Stimulated activated CD8-positive, alpha-beta memory T cell treated with anti-CD3 and anti-CD28 coated beads, Interleukin-12 subunit alpha, Interleukin-12 subunit beta, amount 100 ng/mL, for 1 hour (primary cell): ENCODE measurements at places on chromosomes 1 and 21.

DNA sequence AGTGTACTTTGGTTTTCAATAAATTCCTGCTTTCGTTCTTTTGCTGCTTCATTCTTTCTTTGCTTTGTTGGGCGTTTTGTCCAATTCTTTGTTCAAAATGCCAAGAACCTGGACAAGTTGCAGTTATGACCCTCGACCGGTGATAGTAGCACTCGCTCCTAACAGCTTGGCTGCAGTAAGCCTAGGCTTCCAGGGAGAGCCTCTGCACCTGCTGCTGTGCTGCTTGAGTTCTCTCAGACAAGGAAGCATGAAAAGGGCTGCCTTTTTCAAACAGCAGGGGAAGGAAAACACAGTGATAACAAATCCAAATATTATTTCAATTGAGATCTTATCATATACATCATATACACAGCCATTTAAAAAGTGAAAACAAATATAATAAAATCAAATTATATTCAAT lies 12.8 kb upstream of the RIPK4 start:
- no peak for DNase-seq

DNA sequence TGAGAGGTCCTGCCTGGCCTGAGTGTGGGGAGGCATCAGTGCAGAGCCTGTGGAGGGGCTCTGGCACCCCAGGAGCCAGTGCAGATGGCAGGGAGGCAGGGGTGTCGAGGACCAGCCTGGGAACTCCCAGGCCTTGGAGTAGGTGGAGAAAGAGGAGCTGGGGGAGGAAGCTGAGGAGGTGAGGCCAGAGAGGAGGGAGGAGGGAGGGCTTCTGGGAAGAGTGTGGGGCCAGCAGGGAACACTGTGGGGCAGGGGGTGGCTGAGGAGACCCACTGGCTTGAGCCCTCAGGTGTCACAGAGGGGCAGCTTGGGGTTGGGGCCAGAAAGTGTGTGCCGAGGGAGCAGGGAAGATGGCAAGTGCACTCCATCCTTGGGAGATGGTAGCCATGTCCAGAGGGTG lies 3.8 kb downstream of the COQ8A start:
- no peak for DNase-seq

DNA sequence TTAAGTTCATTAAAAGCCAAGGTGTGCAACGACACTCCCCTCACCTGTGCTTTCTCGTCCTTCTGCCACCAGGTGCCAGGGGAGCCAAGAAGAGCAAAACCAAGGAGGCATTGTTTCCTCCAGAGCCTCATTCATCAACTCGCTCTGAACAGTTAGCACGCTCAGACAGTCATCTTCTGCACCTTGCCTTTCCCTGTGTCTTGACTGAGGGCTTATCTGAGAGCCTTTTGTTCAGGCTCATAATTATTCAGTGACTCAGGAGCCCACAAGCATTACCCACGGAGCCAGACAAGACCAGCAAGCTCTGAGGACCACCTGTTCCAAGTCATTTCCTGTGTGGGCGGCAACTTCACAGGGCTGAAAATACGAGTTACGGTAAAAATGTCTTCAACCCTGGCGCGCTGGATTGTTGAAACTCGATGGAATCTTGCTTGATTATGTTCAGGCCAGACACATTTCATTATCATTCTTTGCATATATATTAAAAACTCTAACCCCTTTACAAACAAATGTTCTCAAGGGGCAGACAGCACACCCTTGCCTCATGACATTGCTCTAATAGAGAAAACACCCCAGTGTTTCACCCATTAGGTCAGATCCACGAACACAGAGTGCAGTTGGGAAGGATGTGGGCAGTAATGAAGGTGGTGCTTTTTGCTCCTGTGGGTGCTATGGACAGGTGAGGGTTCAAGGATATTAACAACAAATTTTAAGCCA lies 89.7 kb upstream of the RUNX1 start:
- peak; percentile 41 for DNase-seq

GRCh38 chr1:121516234-121516967 lies 331.6 kb downstream of the SRGAP2C start:
- no peak for DNase-seq

- DNase-seq: no peak
Observed at GRCh38 chr1:151799179-151800022, 5.8 kb downstream of the LINGO4 start.

GRCh38 chr1:192974701-192975100 lies 84.5 kb downstream of the UCHL5 start:
- no peak for DNase-seq

DNA sequence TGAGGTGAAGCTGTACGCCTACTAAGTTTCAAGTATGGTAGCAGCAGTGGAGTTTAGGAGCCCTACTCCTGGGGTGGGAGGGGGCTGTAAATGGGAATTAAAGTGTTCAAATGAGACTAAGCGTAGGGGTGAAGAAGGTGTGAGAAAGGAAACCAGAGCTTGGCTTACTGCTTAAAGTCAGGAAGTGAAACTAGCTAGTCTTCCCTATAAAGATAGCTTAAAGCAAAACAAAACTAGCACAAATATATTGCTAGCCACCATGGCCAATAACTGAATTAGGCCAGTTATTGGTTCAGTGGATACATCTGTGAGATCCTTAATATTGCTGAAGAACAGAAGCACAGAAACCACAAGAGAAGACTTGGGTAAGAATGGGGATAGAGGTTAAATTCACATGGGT lies 492.2 kb upstream of the PKN2 start:
- no peak for DNase-seq

GRCh38 chr1:100440075-100440809 lies 87.9 kb downstream of the CDC14A start:
- peak; percentile 55 for DNase-seq

GRCh38 chr1:160550572-160551034 lies 27.5 kb upstream of the SLAMF6 start:
- peak; percentile 49 for DNase-seq

DNA sequence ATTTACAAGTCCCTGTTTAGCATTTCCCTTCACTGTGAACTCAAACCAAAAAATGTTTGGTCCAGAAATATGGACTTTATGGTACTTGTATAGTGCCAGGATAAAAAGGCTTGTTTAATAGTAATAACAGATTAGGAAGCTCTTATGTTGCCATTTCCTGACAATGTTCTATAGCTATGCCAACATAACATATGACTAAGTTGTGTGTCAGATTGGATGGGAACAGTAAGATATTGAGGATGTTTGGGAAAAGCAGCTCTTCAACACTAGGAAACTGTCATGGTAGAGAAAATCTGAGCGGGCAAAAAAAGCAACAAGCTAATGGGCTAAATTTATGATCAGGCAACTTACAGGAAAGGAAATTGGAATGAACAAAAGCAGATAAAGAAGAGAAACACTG lies 287.1 kb upstream of the ADGRL4 start:
- no peak for DNase-seq

DNA sequence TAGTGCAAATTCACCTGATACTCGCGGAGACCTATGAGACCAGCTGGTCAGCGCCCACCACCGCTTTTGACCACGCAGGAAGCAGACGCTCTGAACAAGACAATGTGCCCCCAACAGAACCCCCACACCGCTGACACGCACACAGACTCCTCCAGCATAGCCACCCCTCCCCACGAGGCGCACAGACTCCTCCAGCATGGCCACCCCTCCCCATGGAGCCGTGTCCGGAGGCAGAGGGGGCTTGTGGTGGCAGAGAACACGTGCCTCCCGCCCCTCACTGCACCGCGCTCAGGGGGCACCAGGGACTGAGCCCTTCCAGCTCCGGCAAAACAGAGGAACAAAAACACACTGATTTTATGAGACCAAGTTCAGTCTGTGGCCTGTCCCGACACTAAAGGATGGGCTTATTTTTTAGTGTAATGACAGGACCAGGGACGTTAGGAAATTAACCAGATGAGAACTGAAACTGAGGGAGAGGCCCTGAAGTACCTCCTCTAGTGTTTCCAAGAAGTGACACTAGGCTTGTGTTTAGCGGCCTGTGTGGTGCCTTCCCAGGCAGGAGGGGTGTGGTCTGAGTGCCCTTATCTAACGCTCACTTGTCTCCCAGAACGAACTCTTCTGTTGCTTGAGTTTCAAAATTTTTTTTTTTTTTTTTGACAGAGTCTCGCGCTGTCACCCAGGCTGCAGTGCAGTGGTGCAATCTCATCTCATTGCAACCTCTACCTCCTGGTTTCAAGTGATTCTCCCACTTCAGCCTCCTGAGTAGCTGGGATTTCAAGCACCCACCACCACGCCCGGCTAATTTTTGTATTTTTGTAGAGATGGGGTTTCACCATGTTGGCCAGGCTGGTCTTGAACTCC lies 10.0 kb upstream of the AGPAT3 start:
- no peak for DNase-seq

GRCh38 chr1:155989242-155990004 lies 11.1 kb upstream of the ARHGEF2 start:
- peak; percentile 62 for DNase-seq

DNA sequence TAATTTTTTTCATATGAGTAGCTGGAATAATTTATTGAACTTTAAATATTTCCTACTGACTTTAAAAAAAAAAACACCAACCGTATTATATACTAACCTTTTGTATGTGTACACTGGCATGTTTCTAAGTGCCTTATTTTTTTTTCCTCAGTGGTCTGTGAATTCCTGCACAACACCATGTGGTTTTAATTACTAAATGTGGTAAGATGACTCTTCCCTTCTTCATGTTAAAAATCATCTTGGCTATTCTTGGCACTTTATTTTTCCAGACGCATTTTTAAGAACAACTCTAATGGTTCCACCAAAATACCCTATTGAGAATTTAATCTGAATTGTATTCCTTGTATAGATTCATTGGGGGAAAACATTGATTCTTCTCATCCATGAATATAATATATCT lies 28.4 kb downstream of the PPP2R5A start:
- DNase-seq: no peak

- no peak for DNase-seq
Observed at GRCh38 chr1:44812822-44813543, 4.7 kb downstream of the BTBD19 start.

DNA sequence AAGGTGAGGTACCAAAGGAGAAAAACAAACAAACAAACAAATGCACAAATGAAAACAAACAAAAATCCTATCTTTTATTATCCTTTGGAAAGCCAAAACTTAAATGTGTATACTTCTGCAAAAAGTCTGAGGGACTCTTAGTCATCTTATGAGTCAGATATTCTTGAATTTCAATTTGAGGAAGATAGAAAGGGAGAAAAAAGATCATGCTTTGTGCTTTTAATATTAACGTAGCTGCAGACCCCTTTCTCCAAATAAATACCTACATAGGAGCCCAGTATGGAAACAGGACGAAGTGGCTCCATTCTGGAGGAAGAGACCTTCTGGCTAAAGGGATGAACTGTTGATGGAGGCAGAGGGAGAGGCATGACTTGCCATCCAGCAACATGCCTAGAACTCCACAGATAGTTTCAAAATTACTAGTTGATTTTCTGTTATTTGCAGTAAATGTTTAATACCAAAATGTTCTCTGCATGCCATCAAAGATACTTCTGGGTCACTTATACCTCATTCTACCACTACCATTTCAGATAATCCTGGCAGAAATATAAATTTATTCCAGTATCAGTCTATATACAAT lies 25.4 kb downstream of the NUP210L start:
- DNase-seq: no peak
